ENCODE measurements at places on chromosomes 3 and 15.

DNA sequence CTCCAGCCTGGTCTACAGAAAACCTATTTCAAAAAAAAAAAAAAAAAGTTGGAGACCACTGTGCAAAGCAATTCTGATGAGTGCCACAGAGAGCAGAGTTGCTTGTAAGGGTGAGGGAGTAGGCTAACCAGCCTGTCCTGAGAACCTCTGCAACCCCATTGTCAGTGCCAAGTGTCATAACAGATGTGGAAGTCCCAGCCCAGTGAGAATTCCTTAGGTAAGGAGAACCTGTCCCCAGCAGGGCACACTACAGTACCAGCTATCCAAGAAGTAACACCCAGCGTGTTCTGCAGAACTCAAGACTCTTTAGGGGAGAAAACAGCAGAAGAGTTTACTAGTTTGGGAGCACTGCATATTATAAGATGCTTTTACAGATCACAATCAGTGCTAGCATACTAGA lies 156.3 kb downstream of the LIPC start:
- DNase-seq, result no peak

DNA sequence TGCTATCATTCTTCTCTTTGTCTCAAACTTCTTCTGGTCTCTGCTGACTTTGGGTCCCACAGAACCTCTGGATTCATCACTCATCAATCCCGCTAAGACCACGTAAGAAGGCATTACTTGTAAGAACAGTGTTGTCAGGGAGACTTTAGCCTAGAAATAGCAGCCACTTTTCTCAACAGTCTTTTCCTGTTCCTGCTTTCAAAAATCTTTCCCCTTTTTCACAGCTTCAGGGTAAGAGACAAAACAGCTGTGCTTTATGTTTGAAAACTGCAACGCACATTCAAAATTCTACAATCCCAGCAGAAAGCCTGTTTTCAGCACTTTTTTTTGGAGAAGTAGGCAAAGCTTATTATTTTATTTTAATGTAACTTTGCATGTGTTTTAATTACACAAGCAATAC lies 42.0 kb upstream of the FAM98B start:
- no peak for DNase-seq

DNA sequence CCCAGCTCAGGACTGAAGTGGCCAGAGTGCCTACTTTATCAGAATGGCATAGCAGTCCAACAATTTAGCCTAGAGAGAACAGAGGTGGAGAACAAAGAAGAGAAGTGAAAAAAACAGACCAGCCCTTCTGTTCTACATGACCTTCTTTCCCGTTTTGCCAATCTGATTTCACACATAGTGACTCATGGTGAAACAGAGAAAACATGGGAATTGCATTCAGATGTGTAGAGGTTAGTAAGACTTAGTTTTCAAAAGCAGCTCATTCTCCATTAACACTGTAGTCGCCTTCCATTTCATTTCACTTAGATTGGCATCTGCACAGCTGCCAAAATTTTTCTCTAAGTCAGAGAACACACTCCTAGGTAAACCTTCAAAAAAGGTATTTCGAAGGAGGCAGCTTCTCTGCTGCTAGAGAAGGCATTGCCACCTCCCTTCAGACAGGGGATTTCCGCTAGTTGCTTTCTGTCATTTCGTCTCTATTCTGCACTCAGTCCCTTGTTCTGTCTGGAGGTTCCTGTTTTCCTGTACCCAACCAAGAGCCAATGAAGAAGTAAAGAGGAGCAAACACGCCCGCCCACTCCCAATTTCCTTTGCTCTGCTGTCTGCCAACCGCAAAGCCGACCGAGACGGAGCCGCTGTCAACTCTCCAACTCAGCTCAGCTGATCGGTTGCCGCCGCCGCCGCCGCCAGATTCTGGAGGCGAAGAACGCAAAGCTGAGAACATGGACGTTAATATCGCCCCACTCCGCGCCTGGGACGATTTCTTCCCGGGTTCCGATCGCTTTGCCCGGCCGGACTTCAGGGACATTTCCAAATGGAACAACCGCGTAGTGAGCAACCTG lies at the start of gene ARL6IP5:
Gene ARL6IP5 (plus strand): TSS at position 612 of the 842 bp plus-strand sequence. CDS start 111 bp downstream, at position 723.
- peak; percentile 75 for DNase-seq

DNA sequence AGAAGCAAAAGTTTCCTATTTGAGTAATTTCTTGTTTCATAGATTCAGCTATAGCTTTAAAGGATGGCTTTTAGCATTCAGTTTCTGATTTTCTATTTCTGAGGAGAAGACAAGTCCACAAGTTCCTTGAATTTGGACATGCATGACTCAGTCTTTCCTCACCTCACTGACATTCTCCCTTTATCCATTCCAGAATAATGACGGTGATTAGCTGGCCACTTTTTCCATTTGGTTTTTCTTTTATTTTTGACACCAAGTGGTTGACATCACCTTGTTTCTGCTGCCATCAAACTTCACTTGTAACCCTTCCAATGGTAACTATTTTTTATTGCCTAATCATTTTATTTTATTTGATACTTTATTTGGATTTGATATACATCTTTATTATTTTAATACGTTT lies 404.4 kb upstream of the KCNMB2 start:
- no peak for DNase-seq

All from stimulated activated CD8-positive, alpha-beta memory T cell treated with anti-CD3 and anti-CD28 coated beads, Interleukin-7, amount 100 ng/mL, for 1 hour (primary cell).